ENCODE measurements at places on chromosomes 16 and 17.

GRCh38 chr17:43615330-43616028, 46.2 kb downstream of the MEOX1 start:
- peak; percentile 14 for DNase-seq

GRCh38 chr16:81782236-81782635, 3.1 kb downstream of the PLCG2 start:
- no peak for DNase-seq

DNA sequence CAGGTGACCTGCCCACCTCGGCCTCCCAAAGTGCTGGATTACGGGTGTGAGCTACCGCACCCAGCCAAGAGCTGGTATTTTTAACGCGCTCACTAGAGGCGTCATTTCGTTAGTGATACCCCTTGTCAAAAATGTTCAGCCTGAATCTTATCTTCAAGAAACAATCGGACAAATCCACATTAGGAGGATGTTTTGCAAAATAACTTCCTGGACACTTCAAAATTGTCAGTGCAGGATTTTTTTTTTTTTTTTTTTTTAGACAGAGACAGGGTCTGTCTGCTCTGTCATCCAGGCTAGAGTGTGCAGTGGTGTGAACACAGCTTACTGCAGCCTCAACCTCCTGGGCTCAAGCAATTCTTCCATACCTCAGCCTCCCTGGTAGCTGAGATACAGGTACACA, 63.0 kb downstream of the RMI2 start:
- DNase-seq: no peak

DNA sequence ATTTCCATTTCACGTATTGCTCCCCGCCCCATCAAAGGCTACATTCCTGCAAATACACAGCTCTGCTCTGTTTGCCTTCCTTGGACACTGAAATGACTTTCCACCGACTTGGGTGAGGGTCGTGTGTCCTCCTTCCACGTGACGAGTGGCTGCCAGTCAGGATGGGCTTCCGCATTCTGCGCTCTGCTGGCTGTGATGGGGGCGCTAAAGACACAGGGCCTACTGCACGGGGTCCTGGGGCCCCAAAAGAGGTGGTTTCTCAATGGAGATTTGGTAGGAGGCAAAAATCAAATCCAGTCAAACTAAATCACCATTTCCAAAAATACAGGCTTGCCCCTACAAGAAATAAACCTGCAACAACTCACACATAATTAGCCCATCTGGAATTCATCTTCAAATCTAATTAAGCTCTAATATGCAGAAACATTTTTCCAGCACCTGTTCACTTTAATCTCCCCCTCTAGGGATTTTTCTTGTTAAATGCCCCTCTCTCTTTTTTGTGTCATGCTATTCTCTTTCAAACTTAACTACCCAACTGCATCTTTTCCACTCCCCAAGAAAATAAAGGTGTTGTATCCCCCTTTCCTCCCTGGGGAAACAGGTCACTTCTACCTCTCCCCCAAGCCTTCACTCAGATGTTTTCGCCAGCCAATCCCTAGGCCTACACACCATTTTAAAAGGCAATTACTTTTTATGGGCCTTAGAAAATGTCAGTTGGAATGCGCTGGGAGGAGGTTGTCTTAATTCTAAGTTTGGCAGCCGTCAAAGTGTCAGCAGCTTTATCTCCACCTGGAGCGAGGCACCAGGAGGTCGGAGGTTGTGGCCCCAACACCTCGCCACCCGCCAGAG, 21.9 kb upstream of the FAAP100 start:
- DNase-seq: no peak

DNA sequence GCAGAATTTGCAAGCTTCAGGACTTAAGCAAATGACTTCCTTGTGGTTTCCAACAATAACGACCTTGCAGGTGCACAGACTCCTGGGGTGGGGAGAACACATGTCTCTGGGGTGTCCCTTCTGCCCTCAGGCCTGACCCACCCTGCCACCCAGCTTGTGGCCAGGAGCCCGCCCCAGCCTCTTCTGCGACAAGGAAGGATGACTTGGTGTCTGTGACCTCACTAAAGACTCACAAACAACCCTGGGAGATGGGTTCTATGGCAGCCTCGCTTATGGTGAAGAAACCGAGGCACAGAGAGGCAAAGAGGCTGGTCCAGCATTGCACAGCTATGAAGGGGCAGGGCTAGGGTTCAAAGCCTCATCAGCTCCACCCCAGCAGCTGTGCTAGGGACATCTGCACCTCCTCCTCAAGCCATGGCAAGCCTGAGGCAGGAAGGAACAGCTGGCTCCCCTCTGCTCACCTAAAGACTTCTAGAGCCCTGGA, 2.6 kb downstream of the ATP2A3 start:
- DNase-seq: peak; percentile 38

- DNase-seq: no peak
Observed at GRCh38 chr16:67786491-67786890, 19.9 kb downstream of the RANBP10 start.

DNA sequence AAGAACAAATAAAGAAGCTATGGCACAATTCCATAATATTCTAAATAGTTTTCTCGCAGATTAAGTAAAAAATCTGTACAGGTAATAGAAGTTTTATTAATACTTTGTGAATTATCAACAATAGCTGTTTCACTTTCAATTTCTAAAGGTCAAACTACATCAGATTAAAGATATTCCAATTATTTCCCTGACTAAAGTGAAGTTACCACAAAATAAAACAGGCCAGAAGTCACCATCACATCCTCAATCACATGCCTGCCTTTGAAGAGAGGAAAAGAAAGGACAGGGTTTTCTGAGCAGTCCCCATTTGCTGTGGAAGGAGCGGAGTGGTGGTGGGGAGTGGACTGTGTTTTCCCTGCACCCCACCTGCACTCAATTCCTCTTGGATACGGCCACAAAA, 11.1 kb downstream of the ITFG1 start:
- no peak for DNase-seq

DNA sequence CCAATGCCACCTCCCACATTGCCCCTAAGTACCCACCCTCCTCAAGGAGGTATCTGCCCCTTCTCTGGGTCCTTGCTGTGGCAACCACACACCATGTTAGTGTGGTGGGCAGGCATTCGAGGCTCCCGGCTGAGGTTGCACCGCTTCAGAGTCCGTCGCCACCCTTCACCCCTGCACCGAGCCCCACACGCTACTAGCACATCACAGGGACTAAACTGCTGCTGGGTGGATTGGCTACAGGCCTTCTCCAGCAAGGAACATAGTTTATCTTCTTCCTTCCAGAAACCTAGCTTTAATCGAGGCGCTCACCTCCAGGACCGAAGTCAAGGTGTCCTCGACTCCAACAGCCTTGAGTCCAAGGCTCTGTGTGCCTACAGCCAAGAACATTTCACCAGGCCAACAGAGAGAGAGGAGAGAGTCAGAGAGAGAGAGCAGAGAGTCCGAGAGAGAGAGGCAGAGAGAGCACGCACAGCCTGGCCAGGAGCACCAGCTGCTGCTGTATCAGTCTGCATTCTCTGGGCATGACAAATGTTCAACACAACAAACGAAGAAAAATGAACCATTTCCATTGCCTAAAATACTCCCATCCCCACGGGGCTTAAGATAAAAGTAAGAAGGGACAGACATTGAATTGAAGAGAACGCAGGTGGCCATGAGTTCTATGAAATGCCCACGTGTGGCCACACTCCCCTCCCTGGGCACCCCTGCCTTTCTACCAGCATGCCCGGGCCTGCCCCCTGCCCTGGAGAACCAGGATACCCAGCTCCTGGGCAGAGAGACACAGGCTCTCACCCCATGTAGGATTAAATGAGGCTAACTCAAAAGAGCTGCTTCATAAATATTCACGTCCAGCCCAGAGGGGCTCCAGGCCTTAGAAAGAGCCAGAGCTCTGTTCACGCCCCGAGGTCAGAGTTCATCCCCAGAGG, 94.9 kb downstream of the RBFOX3 start:
- no peak for DNase-seq

DNA sequence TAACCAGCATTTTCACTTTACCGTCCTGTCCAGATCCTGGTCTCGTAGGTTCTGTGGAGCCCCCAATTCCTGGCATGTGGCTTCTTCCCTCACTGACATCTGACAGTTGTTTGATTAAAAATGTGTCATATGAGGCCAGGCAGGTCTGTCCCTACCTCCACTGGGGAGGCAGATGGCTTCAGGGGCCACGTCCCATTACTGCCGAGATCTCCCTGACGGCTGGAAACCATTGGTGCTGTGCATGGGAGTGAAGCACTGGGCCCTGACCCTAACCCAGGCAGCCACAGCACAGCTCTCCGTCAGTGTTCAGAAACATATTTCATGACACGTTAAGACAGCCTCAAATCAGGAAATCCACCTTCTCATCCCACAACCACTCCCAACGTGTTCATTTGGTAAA, 77.5 kb downstream of the GNAO1 start:
- DNase-seq: no peak

DNA sequence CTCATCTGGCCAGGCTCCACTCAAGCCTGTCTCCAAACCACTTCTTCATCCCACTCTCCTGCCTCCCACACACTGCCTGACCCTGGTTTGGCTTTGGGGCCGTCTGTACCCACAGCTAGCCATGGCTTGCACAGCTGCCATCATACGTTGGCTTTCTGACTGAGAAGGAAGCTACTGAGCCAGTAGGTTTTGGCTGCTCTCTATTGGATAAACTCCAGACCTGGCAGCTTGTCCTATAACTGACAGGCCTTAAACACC, 3.9 kb downstream of the MIF4GD start:
- DNase-seq: peak; percentile 80

DNA sequence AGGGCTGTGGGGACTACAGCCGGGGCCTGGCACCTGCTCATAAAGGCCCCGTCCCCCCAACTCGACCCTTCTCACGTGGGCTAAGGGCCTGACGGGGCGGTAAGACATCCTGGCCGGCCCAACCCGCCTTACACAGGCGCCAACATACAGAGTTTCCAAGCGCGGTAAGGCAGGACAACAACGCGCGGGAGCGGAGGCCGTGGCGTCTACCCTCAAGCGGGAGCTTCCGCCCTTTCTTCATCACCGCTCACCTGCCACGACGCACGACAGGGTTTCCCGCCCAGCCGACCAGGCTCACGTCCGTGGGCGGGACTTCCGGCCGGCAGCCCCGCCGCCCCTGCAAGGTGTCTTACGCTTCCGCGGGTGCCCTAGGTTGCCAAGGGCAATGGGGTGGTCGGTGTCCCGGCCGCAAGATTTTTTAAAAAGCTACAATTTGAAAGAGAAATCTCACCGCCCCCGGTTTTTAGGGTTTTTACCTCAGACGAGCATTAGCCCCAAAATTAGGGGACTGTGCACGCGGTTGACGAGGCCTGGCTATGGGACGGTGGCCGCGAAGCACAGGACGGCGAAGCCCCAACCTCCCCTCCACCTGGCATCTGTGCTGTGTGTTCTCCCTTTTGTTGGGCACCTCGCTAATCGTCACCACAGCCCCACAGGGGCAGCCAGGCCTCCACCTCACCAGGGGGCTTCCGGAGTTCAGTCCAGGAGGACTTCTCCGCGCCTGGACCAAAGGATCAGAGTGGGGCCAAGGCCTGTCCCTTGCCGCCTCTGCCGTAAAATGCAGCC, at the start of gene TERB1:
TERB1 (minus strand) TSS at position 265 of the 786 bp plus-strand sequence. CDS start 4,786 bp downstream, outside the sequence.
- no peak for DNase-seq

- DNase-seq: no peak
Observed at GRCh38 chr16:17382949-17383863, 87.6 kb downstream of the XYLT1 start.

GRCh38 chr16:86018941-86019340, 120.0 kb downstream of the IRF8 start:
- DNase-seq: no peak

GRCh38 chr16:50528820-50529219, 19.4 kb upstream of the NKD1 start:
- no peak for DNase-seq

DNA sequence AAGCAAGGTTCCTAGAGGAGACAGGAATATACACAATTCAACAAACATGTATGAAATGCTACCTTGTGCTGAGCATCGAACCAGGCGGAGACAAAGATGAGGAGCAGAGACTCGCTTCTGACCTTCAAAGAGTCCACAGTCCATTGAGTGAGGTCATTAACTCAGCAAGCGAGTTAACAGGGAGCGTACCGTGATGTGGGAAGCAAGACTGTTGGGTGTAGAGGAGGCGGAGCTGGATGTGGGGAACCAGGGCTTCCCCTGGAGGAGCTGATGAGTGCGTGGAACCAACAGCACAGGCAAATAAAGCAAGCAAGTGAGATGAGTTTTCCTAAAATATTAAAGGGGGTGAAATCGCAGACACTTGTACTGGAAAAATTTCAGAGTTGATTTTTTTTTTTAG, 65.0 kb downstream of the NXN start:
- peak; percentile 6 for DNase-seq

DNA sequence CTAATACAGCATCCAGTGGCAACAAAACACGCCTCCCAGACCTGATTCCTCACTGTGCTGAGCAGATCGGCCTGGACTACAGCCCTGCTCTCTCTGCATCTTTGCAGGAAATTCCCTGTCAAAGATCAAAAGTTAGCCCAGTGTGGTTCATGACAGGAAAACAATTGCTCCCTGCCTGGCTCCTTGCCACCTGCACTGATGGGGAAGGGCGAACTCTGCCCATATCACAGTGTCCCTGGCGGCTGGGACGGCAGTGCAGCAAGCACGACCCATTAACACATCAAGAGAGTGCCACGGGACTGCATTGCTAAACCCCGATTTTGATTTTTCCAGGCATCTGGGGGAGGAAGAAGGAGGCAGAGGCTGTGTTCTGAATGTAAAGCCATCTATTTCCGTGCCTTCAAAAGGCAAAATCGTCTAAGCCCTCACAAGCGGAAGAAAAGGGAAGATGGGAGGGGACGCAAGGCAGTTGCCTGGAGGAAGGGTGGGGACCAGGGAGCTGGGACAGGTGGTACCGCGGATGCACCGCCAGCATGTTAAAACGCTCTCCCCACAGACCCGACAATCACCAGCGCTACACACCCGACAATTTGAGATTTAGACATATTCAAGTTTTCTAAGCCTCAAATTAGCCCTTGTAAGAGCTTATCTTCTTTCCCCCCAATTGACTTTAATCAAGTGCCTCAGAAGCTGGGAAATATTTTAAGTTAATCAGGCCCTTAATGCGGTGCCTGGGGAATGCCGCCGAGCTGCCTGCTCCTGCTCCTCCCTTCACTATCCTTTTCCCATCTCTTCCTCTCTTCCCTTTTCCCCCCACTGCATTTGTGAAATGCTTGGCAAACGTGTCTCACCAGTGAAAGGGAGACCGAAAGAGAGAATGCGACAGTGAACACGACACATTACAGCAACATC, 238.8 kb upstream of the CDH5 start:
- no peak for DNase-seq

DNA sequence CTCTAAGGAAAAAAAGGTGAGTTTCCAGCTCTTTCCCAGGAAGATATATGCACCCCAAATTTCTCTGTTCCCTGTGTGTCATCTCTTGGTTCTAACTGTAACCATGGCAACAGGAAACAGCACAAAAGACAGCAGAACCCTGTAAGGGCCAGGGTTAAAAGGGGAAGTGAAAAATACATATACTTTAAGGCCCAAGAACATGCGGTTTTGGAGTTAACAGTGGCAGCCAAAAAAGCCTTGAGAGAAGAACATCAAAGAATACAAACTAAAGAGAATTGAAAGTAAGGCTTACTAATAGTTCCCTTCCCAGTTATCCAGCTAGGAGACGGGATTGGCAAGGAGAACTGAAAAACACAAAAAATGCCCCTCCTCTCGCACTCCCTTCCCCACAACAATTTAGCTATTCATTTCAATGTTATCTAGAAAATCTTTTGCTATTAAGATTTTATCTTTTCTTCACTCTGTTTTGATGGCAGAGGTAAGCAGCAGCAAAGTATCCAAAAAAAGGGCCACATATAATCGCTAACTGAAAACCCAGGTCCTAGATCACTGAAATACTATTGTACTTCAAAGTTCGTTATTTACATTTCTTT, 1.5 kb downstream of the SPOP start:
- DNase-seq: peak; percentile 90

- peak; percentile 94 for DNase-seq
Observed at GRCh38 chr16:23504453-23505179, 5.7 kb downstream of the GGA2 start.
